ENCODE measurements at places on chromosomes 11 and 22.

GRCh38 chr11:103254123-103254522 lies 144.9 kb downstream of the DYNC2H1 start:
- no peak for DNase-seq

DNA sequence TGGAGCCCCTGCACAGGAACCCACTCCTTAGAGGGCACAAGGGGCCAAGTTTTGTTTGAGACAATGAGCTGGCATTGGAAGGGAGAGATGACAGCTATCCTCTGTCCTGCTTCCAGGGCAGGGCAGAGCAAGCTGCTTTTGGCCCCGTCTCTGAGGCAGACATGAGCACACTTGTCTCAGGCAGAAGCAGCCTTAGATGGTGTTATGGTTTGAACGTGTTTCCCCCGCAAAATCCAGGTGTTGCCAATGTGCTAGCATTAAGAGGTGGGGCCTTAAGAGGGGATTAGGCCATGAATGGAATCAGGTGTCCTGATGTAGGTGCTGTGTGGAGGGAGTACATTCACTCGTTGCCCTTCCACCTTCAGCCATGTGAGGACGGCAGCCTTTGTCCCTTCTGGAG lies 2.5 kb downstream of the TP53AIP1 start:
- DNase-seq: no peak

DNA sequence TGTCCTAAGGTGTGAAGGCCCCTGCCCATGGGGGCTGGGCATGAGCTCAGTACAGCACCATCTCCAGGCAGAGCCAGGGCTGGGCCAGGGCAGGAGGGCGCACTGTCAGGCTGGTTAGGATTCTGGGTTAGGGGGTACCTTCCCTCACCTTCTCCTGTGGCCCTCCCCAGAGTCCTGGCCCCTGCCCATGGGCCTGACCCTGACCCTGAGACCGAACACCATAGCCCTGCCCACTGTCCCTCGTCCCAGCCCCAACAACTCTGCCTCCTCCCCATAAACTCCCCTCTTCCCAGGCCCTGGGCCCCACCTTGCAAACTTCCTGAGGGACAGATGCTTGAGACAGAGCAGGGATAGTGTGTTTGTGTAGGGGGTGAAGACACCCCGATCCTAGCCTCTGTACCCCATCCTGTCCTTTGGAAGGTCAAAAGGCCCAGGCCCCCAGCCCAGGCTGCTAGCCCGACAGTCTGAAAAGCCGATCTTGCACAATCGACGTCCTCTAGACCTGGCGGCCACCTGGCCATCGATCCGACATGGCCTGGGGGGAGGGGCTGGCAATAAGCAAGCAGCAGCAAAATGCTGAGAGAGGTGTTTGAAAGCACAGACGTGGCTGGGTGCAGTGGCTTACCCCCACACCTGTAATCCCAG lies 2.7 kb upstream of the TMPRSS6 start:
- DNase-seq: no peak

DNA sequence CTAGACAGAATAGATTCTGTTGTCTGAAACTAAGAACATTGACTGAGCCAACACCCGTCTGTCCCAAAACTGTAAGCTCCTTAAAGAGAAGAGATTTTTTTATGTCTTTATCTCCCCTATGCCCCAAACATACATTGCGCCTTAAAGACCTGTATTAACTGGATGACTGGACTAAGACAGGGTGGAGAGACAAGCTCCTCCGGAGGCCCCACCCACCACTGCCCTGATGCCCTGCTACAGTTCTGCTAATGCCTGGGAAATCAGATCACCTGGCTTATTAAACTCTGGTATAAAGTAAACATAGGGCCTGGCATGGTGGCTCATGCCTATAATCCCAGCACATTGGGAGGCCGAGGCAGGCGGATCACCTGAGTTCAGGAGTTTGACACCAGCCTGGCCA lies 203.7 kb downstream of the TENM4 start:
- peak; percentile 84 for DNase-seq

DNA sequence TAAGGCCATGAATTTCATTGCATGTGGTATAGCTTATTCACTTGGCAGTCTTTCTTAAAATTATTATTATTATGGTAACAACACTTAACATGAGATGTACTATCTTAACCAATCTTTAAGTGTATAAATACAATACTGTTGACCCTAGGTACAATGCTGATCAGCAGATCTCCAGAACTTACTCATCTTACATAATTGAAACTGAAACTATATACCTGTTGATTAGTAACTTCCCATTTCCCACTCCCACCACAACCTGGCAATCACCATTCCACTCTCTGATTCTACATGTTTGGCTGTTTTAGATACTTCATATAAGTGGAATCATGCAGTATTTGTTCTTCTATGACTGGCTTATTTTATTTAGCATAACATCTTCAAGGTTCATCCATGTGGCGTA lies 150.2 kb upstream of the POU2AF2 start:
- DNase-seq: no peak

GRCh38 chr22:21778705-21779363 lies 43.2 kb upstream of the YPEL1 start:
- no peak for DNase-seq

Data from umbilical cord (tissue), 2 donors.